ENCODE measurements at places on chromosomes 7 and 10.

GRCh38 chr7:585229-585711, 65.6 kb upstream of the PDGFA start:
- DNase-seq, result no peak

GRCh38 chr7:4819560-4820404, 42.0 kb downstream of the PAPOLB start:
- DNase-seq, result no peak

DNA sequence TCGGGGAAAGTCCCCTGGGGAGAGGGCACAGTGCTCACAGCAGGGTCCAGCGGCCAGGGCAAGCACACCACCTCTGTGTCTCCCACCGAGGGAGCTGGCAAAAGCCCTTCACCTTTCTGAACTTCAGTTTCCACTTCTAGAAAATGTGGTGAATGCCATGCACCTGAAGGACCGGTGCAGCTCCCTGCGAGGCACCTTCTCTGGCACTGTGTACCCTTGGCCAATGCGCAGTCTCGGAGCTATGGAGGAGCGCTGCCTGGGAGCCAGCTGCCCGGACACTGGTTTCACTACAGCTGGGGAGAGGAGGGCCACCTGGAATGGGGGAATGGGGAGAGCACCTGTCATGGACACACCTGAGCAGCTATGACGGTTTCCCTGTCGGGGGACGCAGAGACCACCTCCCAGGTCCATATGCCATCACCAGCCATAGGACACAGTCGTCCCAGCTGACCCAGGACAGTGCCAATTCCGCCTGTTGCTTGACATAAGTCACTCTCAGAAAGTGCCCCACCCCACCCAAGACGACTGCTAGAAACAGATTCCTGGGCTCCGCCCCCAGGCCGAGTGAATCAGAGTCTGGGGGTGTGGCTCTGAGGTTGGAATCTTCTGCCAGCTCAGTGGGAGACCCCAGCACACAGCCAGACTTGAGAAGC, 16.8 kb downstream of the RASGEF1A start:
- DNase-seq, result no peak

DNA sequence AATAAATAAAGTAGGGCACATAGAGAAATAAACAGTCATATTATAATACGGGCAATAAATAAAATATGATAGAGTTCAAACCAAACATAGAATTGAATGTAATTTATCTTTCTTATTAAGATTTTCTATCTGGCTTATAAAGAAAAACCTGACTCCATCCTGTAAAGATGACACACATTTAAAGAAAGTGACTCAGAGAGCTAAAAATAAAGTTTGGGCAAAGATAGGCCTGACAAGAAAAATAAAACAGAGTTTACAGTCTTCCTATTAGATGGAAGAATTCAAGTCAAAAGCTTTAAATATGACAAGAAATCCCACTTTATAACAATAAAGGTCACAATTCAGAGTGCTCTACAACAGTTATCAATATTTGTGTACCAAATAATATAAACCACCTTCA, 580.6 kb downstream of the PHTF2 start:
- DNase-seq, result no peak

GRCh38 chr7:142870566-142871259, 14.8 kb downstream of the TRPV6 start:
- DNase-seq, result no peak
